ENCODE measurements at places on chromosomes 6 and 20. TPM values are rescaled to one million over a fixed set of nuclear protein-coding genes. Genes with fewer than 3 reads are reported as not detected.

The EPHA7 gene
- total RNA-seq, result 0.84 TPM

DNA sequence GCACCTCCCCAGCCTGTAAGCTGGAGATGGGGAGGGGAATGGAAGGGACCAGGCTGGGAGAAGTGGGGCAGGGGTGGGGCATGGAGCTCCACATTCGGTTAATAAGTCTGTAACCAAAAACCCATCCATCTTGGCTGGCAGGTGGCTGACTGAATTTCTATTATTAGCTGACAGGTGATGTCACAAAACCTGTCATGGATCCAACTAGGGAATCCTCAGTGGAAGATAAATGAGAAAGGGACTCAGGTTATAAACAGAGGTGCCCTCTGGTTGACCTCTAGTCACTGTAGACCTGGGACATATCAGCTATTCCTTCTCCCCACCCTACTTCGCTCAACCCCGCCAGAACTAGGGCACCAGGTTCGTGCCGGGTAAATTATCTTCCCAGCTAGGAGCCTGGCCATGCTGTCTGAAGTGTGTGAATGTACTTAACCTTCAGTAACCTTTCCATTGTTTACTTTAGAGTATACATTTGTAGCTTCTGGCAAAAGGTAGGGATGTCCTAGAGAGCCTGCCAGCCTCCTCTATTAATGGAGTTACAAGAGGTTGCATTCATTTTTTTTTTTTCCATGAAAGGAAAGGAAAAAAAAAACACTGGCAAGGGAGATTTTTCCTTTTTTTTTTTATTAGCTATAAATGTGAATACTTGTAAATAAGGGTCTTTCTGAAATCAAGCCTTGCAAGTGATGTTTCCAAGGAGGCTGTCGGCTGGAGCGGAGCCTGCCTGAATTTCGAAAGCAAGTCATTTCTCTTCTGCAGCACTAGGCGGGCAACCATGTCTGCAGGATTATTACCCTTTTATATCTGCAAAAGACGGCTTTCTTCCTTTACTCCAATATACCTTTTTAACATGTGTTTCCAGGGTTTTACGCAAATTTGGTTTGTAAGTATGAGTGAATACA is 135.9 kb downstream of the TMEM242 start:
- DNase-seq, result no peak

DNA sequence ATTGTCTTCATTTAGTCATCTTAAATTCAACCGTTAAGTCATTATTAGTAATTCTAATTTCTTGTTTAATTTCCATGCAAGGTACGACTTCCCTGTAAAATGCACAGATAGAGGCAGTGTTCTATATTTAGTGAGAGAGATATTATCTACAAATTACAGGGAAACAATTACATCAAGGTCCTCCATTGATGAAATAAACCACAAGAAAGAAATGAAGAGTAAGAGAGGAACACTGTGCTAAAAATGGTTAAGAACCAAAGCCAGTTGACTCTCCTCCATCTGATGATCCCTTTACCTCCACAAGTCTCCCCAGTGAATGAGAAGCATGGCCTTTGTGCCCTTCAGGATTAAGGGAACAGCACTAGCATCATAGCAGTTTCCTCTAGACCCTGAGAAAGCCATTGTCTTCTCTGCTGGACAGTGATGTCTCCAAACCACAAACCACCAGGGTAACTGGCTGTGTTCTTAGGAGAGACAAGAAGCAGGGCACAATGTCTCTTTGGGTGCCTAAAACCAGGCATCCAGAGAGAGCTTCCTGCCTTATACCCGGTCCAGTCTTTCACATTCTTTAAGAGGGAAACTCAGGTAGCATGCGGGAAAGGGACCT is 38.1 kb downstream of the IRF4 start:
- DNase-seq, result no peak

- DNase-seq, result no peak
Observed at GRCh38 chr6:43310624-43311023, 2.0 kb upstream of the CRIP3 start.

The BPI gene
- total RNA-seq, result not detected

The MPC1 gene
- total RNA-seq, result 139 TPM

The GPLD1 gene
- total RNA-seq, result 5.8 TPM

- no peak for DNase-seq
Observed at GRCh38 chr6:144123421-144123820, 26.9 kb upstream of the STX11 start.

The SLC44A4 gene
- 795 TPM for total RNA-seq

DNA sequence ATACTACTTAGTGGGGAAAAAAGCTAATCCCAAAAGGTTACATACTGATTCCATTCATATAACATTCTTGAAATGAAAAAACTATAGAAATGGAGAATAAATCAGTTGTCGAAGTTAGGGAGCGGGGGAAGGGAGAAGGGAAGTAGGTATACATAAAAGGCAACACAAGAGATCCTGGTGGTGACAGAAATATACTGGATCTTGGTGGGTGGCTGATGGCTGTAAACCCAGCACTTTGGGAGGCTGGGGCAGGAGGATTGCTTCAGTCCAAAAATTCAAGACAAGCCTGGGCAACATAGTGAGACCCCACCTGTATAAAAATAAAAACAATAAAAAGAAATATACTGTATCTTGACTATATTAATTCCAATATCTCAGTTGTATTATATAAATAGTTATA is 105.7 kb upstream of the LGSN start:
- no peak for DNase-seq

The ERVFRD-1 gene
- 0.12 TPM for total RNA-seq

DNA sequence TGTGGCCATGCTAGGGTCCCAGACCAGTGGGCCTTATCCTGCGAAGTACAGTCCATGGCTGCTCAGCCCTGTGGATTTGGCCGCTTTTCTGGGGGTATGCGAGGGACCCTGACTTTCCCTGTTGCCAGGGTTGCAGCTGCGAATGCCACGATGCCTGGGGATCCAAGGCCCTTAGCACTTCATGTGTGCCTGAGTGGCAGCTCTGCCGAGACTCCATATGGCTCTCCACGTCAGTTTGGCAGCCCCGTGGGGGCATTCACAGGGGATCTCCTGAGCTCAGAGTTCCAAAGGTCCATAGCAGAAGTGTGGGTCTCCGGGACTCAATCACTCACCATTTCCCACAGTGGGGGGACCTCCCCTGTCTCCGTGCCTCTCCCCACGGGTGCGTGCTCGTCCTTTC is 319.5 kb downstream of the DOK5 start:
- DNase-seq, result no peak

- no peak for DNase-seq
Observed at GRCh38 chr6:161150566-161150965, 123.3 kb downstream of the AGPAT4 start.

- DNase-seq, result no peak
Observed at GRCh38 chr6:21070620-21071019, 522.9 kb upstream of the SOX4 start.

GRCh38 chr20:58598211-58599015 is 52.7 kb upstream of the STX16 start:
- DNase-seq, result no peak
